ENCODE measurements at places on chromosomes 11 and 22. TPM values are rescaled to one million over a fixed set of nuclear protein-coding genes. Genes with fewer than 3 reads are reported as not detected.

- DNase-seq = no peak
Observed at GRCh38 chr22:49658902-49659280, 168.8 kb downstream of the BRD1 start.

GRCh38 chr11:77171254-77171653, 43.2 kb downstream of the MYO7A start:
- DNase-seq = no peak

DNA sequence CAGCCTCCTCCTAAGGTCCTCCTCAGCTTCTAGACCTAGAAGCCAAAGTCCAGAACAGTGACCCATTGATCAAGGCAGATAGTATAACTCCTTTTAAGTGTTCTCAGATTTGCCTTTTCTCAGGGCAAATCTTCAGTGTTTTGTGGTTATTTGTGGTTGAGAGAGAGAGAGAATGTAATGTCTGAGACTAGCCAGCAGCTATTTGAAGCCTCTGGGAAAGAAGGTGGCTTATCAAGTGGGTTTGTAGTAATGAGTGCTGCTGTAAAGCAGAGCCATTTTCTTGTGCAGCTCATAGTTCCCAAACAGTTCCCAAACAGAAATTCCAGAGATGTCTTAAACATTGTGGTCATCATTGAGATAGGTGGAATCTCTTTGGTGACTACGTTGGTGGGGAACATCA, 89.5 kb downstream of the RNF169 start:
- DNase-seq = no peak

GRCh38 chr11:64485074-64485473, 105.9 kb upstream of the SLC22A12 start:
- DNase-seq = no peak

- DNase-seq = no peak
Observed at GRCh38 chr11:122337704-122338103, 221.7 kb upstream of the BLID start.

DNA sequence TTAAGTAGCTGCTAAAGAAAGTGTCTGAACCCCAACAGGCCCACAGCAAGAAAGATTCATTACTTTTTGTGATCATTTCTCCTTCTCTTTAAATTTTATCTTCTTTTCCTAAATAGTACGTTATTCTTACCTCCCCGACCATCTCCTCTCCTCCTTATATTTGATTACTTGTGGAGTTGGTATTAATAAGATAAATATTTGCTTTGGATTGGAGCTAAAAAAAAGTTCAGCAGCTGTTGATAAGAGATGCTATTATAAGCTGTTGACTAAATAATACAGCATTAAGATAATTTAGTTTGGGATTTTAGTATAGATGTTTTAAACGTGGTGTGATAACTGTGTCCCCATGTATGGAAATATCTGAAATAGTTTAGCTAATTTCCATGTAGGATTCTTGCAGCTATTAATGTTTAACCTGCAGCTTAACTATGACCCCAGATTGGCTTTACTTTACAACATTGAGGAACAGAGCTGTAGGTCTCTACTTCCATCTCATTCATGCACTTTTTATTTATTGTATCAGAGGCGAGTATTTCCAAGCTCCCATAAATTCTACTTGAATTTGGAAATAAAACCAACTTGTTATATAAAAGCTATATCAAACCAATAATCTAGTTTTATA, 37.8 kb downstream of the ZNF143 start:
- DNase-seq = no peak

DNA sequence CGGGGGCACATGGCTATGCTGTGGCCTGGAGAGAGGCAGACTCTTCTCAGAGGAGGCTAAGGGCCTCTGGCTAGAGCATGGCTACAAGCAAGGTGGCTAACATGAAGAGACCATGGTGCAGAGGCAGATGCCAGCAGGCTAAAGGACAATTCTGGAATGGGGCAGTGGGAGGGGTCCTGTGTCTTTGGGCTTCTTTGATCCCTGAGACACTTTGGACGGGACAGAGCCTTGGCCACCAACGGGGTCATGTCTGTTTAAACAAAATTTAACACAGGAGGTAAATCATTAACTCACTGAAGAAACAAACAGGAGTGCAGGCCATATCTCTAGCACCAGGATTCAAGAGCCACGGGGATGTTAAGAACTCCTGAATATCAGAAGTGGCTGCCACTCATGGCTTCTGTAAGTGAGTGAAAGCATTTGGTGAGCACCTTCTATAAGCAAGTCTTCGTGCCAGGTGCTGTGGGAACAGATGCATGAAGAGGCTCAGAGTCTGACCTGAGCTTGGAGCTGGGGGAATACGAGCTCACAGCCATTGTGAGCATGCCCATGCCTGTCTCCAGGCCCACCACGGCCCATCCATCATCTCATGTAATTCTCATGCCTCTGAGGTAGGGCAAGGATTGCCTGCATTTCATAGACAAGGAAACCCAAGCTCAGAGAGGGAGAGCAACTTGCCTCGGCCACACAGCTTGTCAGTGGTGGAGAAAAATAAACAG, 18.3 kb upstream of the ZNRF3 start:
- no peak for DNase-seq

GRCh38 chr11:112615238-112615637, 346.0 kb upstream of the NCAM1 start:
- peak; percentile 51 for DNase-seq

DNA sequence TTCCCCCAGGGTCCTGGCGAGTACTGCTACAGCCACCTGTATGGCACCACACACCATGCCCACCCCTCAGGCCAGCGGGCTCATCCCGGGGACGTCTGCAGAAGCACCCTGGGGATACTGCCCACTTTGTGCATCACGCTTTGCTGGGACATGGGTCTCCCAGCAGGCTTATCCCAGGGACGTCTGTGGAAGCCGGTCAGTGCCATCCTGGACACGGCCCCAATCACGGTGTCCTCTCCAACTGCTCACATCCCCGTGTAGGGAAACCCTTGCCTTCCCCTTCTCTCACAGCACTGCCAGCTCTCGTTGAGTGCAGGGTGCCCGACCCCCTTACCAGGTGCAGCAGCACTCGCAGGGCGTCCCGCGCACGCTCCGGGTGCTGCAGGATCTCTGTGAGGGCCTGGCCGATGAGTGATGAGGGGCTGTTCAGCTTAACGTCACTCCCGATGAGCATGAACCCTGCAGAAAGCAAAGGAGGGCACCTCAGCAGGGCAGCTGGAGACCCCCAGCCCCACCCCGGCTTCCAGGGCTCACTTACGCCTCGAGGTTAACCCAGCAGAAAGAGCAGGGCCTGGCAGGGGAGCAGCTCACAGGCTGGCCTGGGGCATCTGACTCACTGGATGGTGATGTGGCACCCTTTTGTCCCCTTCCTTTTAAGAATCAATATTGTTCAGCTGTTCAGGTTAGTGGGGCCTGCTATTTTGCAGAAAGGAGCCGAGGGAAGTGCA, 76.9 kb upstream of the PITPNB start:
- DNase-seq = no peak

DNA sequence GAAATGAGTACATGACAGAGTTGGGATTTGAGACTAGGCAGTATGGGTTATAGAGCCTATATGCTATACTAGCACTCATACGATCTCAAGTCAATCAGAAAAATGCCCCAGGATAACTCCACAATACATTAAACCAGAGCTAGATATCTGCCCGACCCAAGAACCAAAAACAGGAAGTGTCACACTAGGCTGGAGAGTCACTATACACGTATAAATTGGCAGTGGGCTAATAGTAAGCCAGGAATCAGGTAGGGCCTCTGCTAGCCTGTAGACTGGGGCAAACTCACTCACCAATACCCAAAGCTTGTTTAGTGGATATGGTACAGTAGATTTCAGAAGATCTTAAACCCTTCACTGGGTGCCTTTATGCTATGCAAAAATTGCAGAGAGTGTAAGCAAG, 16.2 kb upstream of the EIF4G2 start:
- DNase-seq = no peak

DNA sequence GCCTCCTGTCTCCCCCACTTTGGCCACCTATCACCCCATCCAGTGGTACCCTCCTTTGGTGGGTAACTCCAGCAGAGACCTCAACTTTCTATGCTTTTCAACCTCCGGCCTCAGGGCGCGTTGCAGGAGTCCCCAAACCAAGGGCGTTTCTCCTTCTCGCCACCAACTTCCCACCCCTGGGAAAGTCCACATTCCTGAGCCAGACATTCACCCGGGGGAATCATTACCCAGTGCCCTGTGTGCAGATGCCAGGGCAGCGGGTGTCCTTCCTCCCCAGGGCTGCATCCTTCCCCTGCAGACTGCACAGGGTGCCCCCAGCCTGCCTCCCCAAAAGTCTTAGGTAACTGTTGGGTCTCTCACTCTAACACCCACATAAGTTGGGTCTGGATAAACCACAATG, 26.4 kb downstream of the MYEOV start:
- peak; percentile 51 for DNase-seq

DNA sequence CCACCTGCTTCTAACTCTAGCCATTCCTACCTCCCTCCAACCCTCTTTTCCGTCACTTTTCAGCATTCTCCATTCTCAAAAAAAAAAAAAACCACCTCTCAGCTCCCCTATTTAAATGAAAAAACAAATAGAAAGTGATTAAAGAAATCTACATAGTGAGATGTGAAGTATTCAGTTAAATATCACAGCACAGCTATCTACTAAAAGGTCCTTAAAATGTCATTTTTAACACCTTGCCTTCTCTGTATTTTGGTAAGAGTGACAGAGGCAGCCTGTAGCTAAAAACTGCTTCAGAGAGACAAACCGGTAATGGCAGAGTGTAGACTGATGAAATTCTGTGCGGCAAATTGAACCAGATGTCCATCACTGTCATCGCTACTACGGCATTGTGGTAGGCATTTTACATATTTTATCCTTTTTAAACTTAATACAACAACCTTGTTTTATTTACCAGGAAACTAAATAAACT, 346 bp upstream of the ALG9 start:
- DNase-seq = no peak

DNA sequence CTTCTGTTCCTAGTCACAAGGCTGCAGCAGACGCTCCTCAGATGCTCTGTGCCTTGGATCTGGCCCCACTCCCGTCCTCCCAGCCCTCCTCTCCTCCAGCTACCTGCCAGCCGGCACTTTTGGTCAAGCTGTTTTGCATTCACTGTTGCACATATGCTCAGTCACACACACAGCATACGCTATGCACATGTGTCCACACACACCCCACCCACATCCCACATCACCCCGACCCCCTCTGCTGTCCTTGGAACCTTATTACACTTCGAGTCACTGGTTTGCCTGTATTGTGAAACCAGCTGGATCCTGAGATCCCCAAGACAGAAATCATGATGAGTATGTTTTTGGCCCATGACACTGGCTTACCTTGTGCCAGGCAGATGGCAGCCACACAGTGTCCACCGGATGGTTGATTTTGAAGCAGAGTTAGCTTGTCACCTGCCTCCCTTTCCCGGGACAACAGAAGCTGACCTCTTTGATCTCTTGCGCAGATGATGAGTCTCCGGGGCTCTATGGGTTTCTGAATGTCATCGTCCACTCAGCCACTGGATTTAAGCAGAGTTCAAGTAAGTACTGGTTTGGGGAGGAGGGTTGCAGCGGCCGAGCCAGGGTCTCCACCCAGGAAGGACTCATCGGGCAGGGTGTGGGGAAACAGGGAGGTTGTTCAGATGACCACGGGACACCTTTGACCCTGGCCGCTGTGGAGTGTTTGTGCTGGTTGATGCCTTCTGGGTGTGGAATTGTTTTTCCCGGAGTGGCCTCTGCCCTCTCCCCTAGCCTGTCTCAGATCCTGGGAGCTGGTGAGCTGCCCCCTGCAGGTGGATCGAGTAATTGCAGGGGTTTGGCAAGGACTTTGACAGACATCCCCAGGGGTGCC, 109.8 kb downstream of the BCR start:
- DNase-seq = peak; percentile 41

DNA sequence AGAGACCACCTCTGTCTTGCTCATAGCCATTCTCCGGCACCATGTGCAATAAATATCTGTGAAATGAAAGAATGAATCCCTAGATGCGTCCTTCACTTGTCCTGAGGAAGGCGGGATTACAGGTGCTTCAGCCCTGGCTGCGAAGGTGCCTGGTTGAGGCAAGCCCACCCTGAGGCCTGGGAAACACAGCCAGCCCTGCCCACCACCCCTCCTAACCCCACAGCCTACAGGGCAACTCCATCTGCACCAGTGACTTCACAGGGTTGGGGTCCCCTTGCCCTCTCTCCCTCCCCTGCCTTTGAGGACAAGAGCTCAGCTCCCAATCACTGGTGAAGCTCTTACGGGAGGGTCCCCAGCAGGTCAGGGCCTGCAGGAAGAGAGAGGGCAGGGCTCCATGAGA, 17.5 kb upstream of the SCGB1A1 start:
- DNase-seq = no peak

- DNase-seq = peak; percentile 51
Observed at GRCh38 chr22:32810555-32811133, 9.1 kb downstream of the TIMP3 start.

DNA sequence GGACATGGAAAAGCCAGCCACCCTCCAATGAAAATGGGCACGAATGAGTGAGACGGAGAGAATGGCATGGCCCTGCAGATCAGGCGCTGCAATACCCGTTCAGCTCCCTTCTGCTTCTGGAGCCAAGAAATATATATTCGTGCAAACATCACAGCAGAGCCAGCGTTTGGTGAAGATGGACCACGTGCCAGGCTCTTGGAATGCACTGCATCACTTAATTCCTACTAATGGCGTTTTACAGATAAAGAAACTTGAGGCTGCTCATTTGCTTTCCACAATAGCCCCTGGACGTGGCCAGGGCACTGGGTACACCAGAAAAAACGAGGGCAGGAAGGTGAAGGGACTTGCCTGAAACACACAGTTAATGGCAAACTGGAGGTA, 1.6 kb upstream of the FXYD2 start:
- no peak for DNase-seq

OR8G1 gene
- not detected for total RNA-seq

PICALM gene
- total RNA-seq = 329 TPM

CSF2RB gene
- total RNA-seq = not detected

PTPN5 gene
- total RNA-seq = not detected

NCR3LG1 gene
- total RNA-seq = 8.7 TPM

Measured in mammary epithelial cell (primary cell).